Hepatocyte (in vitro differentiated cells): ENCODE measurements at places on chromosomes 5 and 9. TPM values are rescaled to one million over a fixed set of nuclear protein-coding genes. Genes with fewer than 3 reads are reported as not detected.

The TNFSF8 gene
- not detected in 2 replicates for total RNA-seq

The FOXD1 gene
- 0.33 and 1.6 TPM in 2 replicates for total RNA-seq

The DDX4 gene
- total RNA-seq = 0.17 TPM in 1 of 2 replicates, not detected in the other

The SOX30 gene
- not detected in 2 replicates for total RNA-seq

The DMRT1 gene
- total RNA-seq = 0.24 TPM in 1 of 2 replicates, not detected in the other
